ENCODE measurements at places on chromosomes 12 and 14.
A peak's percentile ranks its signal among the peaks of the same experiment; 100 is the strongest.

GRCh38 chr14:81449114-81449513 is 49.0 kb upstream of the STON2 start:
- no peaks in the 10 kb centered on the region for H3K36me3 ChIP-seq
- no peak for DNase-seq
- H3K4me3 ChIP-seq: no peak overlapping the region
- H3K4me1 ChIP-seq: no peaks in the 10 kb centered on the region
- no peak overlapping the region for H3K27ac ChIP-seq

DNA sequence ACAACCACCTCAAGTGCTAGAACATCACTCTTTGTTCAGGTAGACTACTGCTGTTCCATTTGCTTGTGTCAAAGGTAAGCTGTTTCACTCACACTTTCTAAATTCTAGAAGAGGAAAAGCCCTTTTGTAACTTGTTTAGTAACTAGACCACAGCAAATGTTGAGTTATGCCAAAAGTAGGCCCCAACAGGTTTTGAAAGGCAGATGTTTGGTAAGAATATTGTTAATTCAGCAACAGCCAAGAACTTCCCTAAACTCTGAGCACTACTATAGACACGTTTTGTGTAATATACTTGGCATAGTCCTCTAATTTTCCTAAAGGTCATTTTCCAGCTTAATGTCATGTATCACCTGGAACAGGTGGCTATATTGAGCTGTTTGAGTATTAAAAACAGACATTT is 79.0 kb downstream of the DCAF5 start:
- H3K4me1 ChIP-seq: peaks cover 24% of the 10 kb centered on the region
- H3K27ac ChIP-seq: no peak overlapping the region
- peaks cover 10% of the 10 kb centered on the region for H3K36me3 ChIP-seq
- no peak overlapping the region for H3K4me3 ChIP-seq
- DNase-seq: no peak

DNA sequence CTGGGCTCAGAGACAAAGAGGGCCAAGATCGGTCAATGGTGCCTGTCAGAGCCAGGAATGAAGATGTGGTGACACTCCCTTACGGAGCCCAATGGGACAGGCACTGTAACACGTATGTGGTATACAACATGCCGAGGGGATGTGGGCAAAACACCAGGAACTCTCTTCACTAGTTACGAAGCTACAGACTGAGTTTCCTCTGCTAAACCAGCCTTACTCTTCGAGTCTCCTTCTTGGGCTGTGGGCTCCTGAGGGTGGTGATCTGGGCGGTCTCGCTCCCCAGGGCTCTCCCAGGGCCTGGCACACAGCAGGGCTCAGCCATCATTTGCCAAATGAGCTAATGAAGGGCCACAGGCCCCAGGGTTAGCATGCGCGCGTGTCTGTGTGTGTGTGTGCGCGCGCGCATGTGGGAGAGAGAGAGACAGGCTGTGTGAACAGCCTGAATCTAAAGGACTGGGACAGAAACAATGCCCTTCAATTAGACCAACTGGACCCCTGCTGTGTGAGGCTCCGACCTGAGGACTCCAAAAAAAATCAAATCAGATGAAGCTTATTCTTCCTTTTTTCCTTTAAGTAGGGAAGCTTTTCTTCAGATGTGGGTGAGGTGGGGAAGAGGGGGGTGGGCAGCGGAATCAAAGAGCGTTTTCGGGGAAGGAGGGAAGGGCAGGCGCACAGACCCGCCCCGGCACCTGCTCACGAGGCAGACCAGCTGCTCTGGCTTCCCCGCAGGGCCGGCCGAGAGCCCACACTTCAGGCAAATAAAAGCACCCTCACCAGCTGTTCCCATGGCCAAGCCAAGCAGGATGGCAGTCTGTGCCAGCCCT is 42.5 kb downstream of the CCDC88C start:
- H3K4me3 ChIP-seq: peak overlapping the region; percentile 54
- DNase-seq: no peak
- no peaks in the 10 kb centered on the region for H3K27me3 ChIP-seq
- peaks cover 8% of the 10 kb centered on the region for H3K36me3 ChIP-seq

DNA sequence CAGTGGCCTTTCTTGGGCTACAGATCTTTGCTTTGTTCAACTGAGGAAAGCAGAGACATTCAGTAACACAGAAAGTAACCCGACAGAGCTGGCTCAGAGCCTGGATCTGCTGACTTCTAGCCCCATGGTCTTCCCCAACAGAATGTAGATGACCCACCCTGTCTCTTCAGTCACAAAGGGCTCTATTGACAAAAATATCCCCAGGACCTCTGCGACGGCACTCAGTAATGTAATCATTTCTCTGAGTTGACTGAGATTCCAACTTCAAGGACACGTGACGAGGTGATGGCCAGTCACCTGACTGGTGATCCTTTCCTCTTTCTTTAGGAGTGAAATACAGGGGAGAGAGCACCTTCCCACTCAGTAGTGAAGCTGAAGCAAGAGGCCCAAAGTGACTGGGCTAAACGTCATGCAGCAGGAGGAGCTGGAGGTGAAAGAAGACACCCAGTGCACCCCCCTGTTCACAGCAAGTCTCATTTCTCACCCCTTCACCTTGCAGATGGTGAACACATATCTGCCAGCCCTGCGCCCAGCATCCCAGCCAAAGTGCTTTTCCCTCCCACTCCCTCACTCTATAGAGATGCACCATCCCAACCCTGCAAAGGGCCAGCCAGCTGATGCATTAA is 179.2 kb upstream of the EGLN3 start:
- no peaks in the 10 kb centered on the region for H3K36me3 ChIP-seq
- H3K4me3 ChIP-seq: no peak overlapping the region
- no peak for DNase-seq
- no peaks in the 10 kb centered on the region for H3K4me1 ChIP-seq
- H3K27me3 ChIP-seq: peaks cover 2% of the 10 kb centered on the region

- H3K4me3 ChIP-seq: no peak overlapping the region
- no peaks in the 10 kb centered on the region for H3K4me1 ChIP-seq
- DNase-seq: no peak
- no peaks in the 10 kb centered on the region for H3K27me3 ChIP-seq
These were observed 623.3 kb downstream of the C12orf50 start for GRCh38 chr12:87405918-87406317.

GRCh38 chr14:22887260-22887989 is 4.4 kb downstream of the REM2 start:
- H3K4me1 ChIP-seq: peaks cover 45% of the 10 kb centered on the region
- peak overlapping the region; percentile 89 for H3K27ac ChIP-seq
- peaks cover 2% of the 10 kb centered on the region for H3K36me3 ChIP-seq
- peak overlapping the region; percentile 84 for H3K4me3 ChIP-seq
- H3K27me3 ChIP-seq: no peaks in the 10 kb centered on the region
- DNase-seq: peak; percentile 15

DNA sequence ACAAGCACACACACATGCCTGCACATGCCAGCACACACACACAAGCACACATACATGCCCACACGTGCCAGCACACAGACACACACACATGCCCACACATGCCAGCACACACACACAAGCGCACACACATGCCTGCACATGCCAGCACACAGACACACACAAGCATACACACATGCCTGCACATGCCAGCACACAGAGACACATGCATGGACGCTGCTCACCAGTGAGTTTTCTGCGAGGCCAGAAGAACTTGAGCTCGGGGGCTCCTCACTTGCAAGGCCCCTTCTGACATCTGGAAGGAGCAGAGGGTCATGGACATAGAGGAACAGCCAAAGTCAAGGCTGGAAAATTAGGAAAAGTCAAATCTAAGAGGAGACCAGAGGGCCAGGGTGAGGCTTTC is 61.2 kb upstream of the BCL11B start:
- H3K4me1 ChIP-seq: no peaks in the 10 kb centered on the region
- no peak for DNase-seq
- H3K27ac ChIP-seq: no peak overlapping the region
- H3K36me3 ChIP-seq: no peaks in the 10 kb centered on the region

- H3K27me3 ChIP-seq: peaks cover 5% of the 10 kb centered on the region
- H3K36me3 ChIP-seq: no peaks in the 10 kb centered on the region
- H3K4me1 ChIP-seq: no peaks in the 10 kb centered on the region
These were observed 51.6 kb upstream of the ABCC9 start for GRCh38 chr12:21992823-21993222.

DNA sequence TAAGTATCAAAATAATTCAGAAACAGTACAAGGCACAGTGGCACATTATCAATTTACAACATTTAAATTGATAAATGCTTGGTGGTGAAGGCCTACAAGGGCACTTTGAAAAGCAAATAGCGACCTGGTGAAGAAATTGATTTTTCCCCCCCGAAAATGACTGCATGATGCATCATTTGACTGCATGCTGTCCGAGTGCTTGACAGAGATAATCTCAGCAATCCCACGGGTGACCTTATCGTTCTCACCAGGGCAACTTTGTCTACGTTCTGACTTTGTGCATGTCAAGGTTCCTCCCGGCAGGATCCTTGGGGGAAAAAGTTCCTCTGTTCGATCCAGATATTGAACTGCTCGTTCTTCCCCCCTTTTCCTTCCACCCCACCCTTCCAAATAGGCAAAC is 384.8 kb downstream of the EGLN3 start:
- no peaks in the 10 kb centered on the region for H3K4me1 ChIP-seq
- no peaks in the 10 kb centered on the region for H3K36me3 ChIP-seq
- H3K27ac ChIP-seq: no peak overlapping the region
- no peaks in the 10 kb centered on the region for H3K27me3 ChIP-seq

- H3K4me3 ChIP-seq: no peak overlapping the region
- no peaks in the 10 kb centered on the region for H3K27me3 ChIP-seq
- DNase-seq: no peak
- no peak overlapping the region for H3K27ac ChIP-seq
These were observed 22.2 kb upstream of the PLEKHG3 start for GRCh38 chr14:64681796-64682710.

GRCh38 chr12:101490286-101490920 is 15.3 kb downstream of the SPIC start:
- no peak overlapping the region for H3K27ac ChIP-seq
- peaks cover 9% of the 10 kb centered on the region for H3K27me3 ChIP-seq
- no peak overlapping the region for H3K4me3 ChIP-seq
- no peaks in the 10 kb centered on the region for H3K36me3 ChIP-seq
- DNase-seq: peak; percentile 3

DNA sequence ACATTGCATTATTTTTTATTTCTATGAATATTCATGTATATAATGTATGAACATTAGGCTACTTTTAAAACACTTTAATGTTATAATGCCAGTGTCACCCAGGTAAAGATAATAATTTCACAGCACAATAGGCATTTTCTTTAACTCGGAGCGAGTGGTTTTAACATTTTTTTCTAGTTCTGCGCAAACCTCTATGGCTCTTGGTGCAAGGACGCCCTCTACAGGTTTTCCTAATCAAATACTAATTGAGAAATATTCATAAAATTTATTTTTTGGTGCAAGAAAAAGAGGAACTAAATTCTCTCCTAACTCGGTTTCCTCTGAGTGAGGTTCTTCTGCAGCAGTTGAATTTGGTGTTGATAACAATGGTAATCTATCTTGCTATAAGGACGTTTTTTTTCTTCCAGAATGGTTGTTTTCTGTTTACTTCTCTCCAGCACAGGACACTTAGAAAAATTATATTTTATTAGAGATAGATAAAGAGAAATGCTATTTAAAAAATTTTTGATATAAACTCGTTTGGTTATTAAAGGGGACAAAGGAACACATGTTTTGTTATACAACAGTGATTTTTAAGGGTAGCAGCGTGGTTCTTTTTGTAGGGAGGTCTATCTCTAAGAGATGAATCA is 2.4 kb upstream of the WIF1 start:
- no peak overlapping the region for H3K4me3 ChIP-seq
- peaks cover 5% of the 10 kb centered on the region for H3K4me1 ChIP-seq
- no peaks in the 10 kb centered on the region for H3K36me3 ChIP-seq
- no peak overlapping the region for H3K27ac ChIP-seq

- no peaks in the 10 kb centered on the region for H3K4me1 ChIP-seq
- H3K36me3 ChIP-seq: peaks cover 2% of the 10 kb centered on the region
- no peaks in the 10 kb centered on the region for H3K27me3 ChIP-seq
- H3K27ac ChIP-seq: no peak overlapping the region
- no peak for DNase-seq
These were observed 257.5 kb downstream of the MSRB3 start for GRCh38 chr12:65535946-65536345.

DNA sequence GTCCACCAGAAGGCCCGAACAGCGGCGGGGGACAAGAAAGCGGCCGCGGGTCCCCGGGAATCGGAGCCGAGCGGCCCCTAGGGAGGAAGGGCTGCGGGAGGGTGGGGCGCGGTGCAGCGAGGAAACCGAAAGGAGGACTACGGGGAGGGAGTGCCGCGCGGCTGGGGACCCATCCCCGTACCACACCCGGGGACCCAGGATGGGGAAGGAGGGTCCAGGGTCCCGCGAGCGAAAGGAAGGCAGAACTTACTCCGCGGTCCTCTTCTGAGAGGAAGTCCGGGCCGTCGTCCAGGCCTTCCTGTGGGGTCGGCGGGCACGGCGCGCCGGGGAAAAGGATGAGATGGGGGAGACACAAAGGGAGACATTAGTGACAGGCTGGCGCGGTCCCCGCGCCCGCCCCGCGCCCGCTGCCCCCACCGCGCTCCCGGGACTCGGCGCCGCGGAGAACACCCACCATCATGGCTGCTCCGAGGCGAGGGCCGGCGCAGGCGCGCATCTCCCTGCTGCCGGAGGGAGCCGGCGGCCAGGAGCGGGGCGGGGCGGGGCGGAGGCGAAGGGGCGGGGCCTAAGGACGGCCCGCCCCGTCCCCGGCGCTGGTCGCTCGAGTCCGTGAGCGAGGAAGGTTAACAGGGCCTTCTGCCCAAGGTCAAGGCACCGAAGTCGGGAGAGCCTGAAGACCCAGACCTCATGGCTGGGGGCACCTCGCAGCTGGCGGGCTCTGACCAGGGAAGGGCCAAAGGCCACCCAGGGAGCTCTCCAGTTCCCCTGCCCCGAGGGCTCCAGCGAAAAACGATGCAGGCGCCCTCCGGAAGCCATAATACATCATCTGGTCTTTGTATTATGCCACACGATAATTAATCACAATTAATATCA is at the start of gene SNX6:
Gene SNX6 (minus strand): TSS at position 492 of the 873 bp plus-strand sequence. CDS start 32 bp downstream, at position 460.
- peak within 1 kb of the TSS; percentile 92 for H3K4me3 ChIP-seq
- DNase-seq: peak; percentile 84
- H3K36me3 ChIP-seq: peaks cover 11% of the 10 kb centered on the region

- no peak overlapping the region for H3K4me3 ChIP-seq
- DNase-seq: no peak
- peaks cover 1% of the 10 kb centered on the region for H3K36me3 ChIP-seq
- H3K27ac ChIP-seq: peak overlapping the region; percentile 6
- no peaks in the 10 kb centered on the region for H3K27me3 ChIP-seq
These were observed 135.1 kb downstream of the ERC1 start for GRCh38 chr12:1126091-1126490.

Measured in activated naive CD8-positive, alpha-beta T cell treated with anti-CD3 and anti-CD28 coated beads, Interleukin-2, amount 50 U/mL, for 24 hours (primary cell).